ENCODE measurements at places on chromosomes 11 and 22. TPM values are rescaled to one million over a fixed set of nuclear protein-coding genes. Genes with fewer than 3 reads are reported as not detected.
A peak's percentile ranks its signal among the peaks of the same experiment; 100 is the strongest.

- no peak for DNase-seq
Measured at GRCh38 chr11:125448136-125448535, 47.9 kb downstream of the FEZ1 start.

GRCh38 chr11:46695345-46696211, 4.8 kb downstream of the ARHGAP1 start:
- DNase-seq: no peak

GRCh38 chr11:94184362-94184761, 55.7 kb downstream of the PANX1 start:
- DNase-seq: no peak

GRCh38 chr22:42770941-42771647, 50.4 kb upstream of the A4GALT start:
- DNase-seq: no peak

Gene CATSPER1
- total RNA-seq: 3.6 TPM

- DNase-seq: peak; percentile 55
Measured at GRCh38 chr11:132099692-132100091, 729.3 kb downstream of the NTM start.

DNA sequence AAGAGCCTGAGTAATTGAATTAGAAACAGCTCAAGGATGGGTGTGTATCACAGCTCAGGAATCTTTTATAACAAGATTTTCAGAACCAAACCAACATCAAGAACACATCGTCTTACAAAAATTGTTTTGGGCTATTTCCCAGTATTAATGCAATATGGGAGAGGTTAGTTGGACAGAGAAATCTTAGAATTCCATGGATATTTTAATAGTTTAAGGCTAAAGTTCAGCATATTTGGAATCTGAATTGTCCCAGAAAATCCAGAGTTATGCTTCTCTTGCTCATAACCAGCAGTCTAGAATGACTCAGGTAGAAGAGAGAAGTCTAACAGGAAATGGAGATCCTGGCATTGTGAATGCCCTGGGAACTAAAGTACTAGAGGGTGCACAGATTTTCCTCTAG, 74.6 kb downstream of the ADM start:
- DNase-seq: no peak

Gene FAR1
- total RNA-seq: 65.3 TPM

GRCh38 chr11:46001448-46001914, 79.0 kb downstream of the LARGE2 start:
- no peak for DNase-seq

Gene CREB3L1
- 40.5 TPM for total RNA-seq

Data from lower lobe of right lung (tissue), 2 donors.